IMR-90 (cell line): ENCODE measurements at places on chromosomes 16 and 17. TPM values are rescaled to one million over a fixed set of nuclear protein-coding genes. Genes with fewer than 3 reads are reported as not detected.

DNA sequence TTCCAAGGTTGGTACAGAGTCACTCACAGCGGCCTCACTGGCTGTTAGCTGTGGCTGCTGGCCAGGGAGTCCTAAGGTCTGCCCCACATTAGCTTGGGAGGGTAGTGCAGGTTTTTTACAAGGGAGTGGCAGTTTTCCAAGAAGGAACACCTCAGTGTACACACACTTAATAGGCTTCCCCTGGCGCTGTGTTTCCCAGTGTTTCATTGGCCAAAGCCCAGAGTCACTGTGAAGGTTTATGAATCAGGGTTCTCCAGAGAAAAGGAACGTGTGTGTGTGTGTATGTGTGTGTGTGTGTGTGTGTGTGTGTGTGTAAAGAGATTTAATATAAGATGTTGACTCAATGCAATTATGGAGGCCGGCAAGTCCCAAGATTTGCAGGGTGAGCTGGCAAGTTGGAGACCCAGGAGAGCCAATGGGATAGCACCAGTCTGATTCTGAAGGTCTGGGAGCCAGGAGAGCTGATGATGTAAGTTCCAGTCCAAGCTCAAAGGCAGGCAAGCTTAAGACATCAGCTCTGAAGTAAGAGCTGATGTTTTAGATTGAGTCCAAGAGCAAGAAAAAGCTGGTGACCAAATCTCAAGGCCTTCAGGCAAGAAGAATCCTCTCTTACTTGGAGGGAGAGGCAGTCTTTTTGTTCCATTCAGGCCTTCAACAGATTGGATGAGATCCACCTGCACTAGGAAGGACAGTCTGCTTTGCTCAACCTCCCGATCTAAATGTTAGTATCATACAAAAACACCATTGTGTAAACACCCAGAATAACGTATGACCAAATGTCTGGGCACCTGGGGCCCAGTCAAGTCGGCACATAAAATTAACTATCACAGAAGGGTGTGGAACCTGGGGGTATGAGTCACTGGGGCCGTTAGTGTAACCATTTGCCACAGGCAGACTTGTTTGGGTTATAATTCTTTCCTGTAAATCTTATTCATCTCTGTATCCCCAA, 206.8 kb downstream of the PRKCA start:
- H3K4me3 ChIP-seq: no peak overlapping the region
- DNase-seq: peak; percentile 90
- no peaks in the 10 kb centered on the region for H3K27me3 ChIP-seq
- H3K4me1 ChIP-seq: peaks cover 24% of the 10 kb centered on the region

- no peak overlapping the region for H3K27ac ChIP-seq
- H3K4me3 ChIP-seq: no peak overlapping the region
- H3K36me3 ChIP-seq: no peaks in the 10 kb centered on the region
- H3K4me1 ChIP-seq: no peaks in the 10 kb centered on the region
- DNase-seq: no peak
These were observed 507.1 kb downstream of the WWOX start for GRCh38 chr16:78606545-78606944.

Gene MYO15B
- total RNA-seq: 0.18 TPM in 1 of 2 replicates, not detected in the other

DNA sequence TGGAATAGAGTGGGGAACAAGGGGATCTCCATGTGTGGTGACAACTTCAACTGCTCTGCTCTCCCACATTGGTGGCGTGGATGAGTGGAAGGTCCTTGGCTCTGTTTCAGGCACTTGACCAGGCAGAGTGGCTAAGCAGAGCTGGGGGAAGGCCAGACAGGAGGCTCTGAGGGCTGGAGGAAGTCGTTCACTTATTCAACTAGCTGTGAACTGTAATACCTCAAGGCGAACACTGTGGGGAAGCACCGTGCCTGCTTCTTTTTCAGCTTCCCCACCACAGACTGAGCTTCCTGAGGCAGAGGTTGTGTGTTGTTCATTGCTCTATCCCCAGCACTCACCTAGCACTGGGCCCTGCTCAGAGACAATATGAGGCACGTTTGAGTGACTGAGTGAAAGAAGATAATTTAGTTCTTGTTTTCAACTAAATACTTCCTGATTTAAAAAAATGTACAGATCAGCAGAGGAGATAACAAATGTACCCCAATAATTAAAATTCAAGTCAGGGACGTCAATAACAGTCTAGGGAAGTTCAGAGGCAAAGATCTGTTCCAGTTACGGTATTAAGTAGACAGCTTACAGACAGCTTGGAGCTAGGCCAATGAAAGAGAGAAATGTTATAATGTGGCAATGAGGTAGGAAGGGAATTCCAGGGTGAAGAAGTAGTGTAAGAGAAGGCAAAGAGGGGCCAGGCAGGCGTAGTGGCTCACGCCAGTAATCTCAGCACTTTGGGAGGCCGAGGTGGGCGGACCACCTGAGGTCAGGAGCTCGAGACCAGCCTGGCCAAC, 34.7 kb downstream of the MYO18A start:
- H3K27me3 ChIP-seq: no peaks in the 10 kb centered on the region
- H3K4me1 ChIP-seq: peaks cover 22% of the 10 kb centered on the region
- H3K27ac ChIP-seq: no peak overlapping the region
- peak; percentile 84 for DNase-seq

DNA sequence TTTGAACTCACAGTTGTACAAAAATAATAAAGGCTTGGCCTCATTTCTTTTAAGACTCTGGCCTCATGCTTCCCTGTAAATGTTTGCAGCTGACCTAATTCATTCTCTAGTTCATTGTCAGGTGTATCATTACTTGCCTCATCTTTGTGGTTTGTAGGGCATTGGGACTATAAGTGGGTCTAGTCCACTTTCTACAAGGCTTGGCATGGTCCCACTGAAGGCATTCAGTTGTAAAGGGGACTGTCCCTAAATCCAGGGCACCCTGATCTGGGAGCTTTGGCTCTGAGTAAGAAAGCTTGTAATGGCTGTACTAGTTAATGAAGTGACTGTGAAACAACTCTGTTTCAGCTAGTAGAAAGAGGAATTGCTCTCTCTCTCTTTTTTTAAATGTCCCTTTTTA, 2.7 kb downstream of the KCTD2 start:
- H3K4me3 ChIP-seq: no peak overlapping the region
- H3K36me3 ChIP-seq: peaks cover 16% of the 10 kb centered on the region

Gene KIF19
- total RNA-seq: not detected in 2 replicates

Gene TBC1D3C
- not detected in 2 replicates for total RNA-seq

DNA sequence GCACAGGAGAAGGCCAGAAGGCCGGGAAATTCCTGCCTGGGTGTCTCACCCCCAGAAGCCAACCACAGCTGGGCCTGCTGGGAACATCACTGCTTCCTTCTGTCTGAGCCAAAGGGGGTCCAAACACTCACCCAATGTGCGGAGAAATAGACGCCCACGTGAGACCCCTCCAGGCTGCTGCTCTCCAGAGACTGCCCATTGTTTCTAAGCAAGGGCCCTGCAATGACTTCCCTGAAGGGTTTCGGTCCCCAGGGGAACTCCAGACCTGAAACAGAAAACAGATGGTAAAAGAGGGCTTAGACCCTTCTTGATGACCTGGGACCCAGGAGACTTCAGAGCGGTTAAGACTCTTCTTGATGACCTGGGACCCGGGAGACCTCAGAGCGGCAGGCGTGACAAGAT, 41.3 kb downstream of the MRM3 start:
- no peak for DNase-seq
- peaks cover 49% of the 10 kb centered on the region for H3K36me3 ChIP-seq
- no peak overlapping the region for H3K4me3 ChIP-seq
- H3K4me1 ChIP-seq: no peaks in the 10 kb centered on the region
- H3K27ac ChIP-seq: no peak overlapping the region

Gene ERCC4
- 10.0 and 19.2 TPM in 2 replicates for total RNA-seq

Gene ZG16B
- total RNA-seq: 0.28 and 0.54 TPM in 2 replicates

Gene RPAIN
- 28.7 and 40.0 TPM in 2 replicates for total RNA-seq

DNA sequence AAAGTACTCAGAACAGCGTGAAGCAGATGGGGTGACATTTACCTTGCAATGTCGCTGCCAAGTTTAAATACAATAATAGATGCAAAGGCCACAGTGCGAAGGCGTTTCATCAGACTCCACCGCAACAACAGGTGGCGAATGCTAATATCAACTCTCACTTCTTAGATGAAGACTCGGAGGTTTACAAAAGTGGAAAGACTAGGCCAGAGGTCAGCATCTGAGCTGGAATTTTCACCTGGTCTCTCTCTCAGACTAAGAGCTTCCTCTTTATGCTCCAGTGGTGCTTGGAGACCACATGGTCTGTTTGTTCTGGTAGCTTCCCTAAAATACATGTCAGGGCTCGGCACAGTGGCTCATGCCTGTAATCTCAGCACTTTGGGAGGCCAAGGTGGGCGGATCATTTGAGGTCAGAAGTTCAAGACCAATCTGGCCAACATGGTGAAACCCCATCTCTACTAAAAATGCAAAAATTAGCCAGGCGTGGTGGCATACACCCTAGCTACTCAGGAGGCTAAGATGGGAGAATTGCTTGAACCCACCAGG, 169.1 kb downstream of the XYLT1 start:
- no peak for DNase-seq
- H3K27ac ChIP-seq: no peak overlapping the region
- H3K4me1 ChIP-seq: no peaks in the 10 kb centered on the region

DNA sequence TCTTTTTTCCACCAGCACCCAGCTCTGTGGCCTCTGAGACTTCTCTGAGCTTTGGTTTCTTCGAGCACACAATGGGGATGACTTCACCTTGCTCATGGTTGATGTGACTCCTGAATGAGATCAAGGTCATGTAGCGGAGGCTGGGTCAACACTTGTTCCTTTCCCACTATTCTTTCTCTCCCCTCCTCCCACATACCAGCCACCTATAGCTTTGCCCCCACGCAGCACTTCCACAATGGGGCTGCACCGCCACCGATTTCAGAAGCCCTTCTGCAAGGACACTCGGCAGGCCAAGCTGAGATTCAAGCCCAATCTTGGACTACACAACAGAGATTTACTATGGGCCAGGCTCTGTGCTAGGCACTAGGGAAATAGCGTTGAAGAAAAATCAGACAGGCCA, 14.4 kb downstream of the TRIM25 start:
- no peaks in the 10 kb centered on the region for H3K27me3 ChIP-seq
- no peak for DNase-seq
- no peak overlapping the region for H3K4me3 ChIP-seq
- H3K4me1 ChIP-seq: peaks cover 5% of the 10 kb centered on the region; the same call in 1 of the 2 replicates
- H3K27ac ChIP-seq: no peak overlapping the region
- H3K36me3 ChIP-seq: peaks cover 73% of the 10 kb centered on the region

- H3K4me1 ChIP-seq: no peaks in the 10 kb centered on the region
- H3K27ac ChIP-seq: no peak overlapping the region
- no peak overlapping the region for H3K4me3 ChIP-seq
- no peaks in the 10 kb centered on the region for H3K36me3 ChIP-seq
These were observed 86.3 kb upstream of the GOT2 start for GRCh38 chr16:58820411-58820810.

GRCh38 chr17:62662855-62663254, 35.4 kb downstream of the MRC2 start:
- H3K27ac ChIP-seq: no peak overlapping the region
- no peak for DNase-seq
- H3K27me3 ChIP-seq: no peaks in the 10 kb centered on the region

DNA sequence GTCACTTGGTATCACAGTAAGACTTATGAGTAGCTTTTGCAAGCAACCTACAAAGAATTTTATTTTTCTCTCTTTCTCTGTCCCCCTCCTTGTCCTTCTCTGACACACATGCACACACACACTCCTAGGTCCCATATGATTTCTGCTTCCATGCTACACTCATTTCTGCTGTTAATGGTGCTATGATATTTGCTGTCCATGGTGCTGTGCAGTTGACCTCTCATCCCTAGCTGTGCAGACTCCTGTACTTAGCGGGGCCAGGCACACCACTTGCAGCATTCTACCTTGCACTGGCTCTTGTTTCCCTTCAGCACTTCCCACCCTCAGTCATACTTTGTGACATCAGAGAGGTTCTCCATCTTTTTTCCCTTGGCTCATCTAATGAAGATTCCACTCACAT, 158.9 kb upstream of the CNTNAP4 start:
- DNase-seq: no peak
- H3K27ac ChIP-seq: no peak overlapping the region
- H3K36me3 ChIP-seq: no peaks in the 10 kb centered on the region
- no peak overlapping the region for H3K4me3 ChIP-seq

DNA sequence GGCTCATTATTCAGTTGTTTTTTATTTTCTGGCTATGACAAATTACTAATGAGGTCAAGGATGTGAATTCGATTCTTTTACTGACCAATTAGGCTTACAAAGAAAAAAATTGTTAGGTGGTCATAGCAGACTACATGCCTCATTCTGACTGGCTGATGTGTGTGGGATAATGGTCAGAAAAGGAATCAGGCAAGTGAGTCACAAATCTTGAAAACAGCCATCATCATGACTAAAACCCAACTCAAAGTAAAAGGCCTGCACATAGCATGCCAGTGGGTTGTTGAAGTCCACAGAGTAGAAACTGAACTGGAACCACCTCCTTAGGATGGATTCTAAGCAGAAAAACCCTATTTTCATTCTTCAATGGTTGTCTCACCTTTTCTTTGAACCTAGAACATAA, 8.6 kb downstream of the RPGRIP1L start:
- peak; percentile 93 for DNase-seq
- no peak overlapping the region for H3K27ac ChIP-seq
- H3K36me3 ChIP-seq: no peaks in the 10 kb centered on the region
- H3K4me3 ChIP-seq: no peak overlapping the region
- no peaks in the 10 kb centered on the region; the same call in 1 of the 2 replicates for H3K4me1 ChIP-seq

- DNase-seq: no peak
- no peaks in the 10 kb centered on the region; the same call in 1 of the 2 replicates for H3K4me1 ChIP-seq
- H3K27ac ChIP-seq: no peak overlapping the region
- H3K4me3 ChIP-seq: no peak overlapping the region
These were observed 20.8 kb downstream of the UNC13D start for GRCh38 chr17:75823257-75824041.

Gene TP53TG3B
- total RNA-seq: not detected in 2 replicates

DNA sequence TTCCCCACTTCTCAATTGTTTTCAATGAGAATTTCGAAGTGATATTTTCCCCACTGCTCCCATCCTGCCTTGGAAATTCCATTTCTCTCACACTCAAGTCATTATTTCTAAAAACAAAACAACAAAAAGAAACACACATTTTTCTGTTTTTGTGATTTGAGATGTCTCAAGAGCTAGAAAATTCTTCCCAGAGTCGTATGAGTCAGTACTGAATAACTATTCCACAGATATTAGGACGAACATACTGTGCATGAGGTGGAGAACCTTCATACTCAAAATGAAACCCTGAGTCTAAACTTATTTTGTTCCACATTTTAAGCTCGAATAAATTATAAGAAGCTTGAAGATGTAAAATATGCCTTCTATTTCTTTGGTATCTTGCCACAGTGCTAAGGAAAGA, 204.6 kb downstream of the SLC39A11 start:
- no peaks in the 10 kb centered on the region for H3K36me3 ChIP-seq
- H3K27ac ChIP-seq: no peak overlapping the region
- H3K27me3 ChIP-seq: no peaks in the 10 kb centered on the region
- H3K4me1 ChIP-seq: no peaks in the 10 kb centered on the region
- H3K4me3 ChIP-seq: no peak overlapping the region
- peak; percentile 30 for DNase-seq

DNA sequence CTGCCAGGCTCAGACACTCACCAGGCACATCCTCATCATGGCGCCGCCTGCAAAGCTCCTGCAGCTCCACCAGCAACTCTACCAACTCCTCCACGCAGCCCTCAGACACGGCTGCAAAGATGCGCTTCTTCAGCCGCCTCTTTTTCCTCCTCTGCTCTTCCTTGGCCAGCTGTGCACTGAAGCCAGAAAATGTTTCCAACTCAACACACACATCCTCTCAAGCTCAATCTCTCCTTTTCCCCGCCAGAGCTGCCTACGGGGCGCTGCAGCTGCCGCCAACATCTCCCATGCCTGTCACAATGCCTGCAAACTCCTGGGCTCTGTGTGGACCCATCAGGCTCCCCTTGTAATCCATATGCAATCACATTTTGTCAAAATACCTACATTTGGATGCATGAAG, 14.2 kb downstream of the TRPV3 start:
- H3K27ac ChIP-seq: no peak overlapping the region
- peaks cover 18% of the 10 kb centered on the region; the same call in 1 of the 2 replicates for H3K27me3 ChIP-seq
- H3K4me1 ChIP-seq: no peaks in the 10 kb centered on the region
- no peaks in the 10 kb centered on the region for H3K36me3 ChIP-seq
- no peak for DNase-seq

Gene SCGB1C2
- not detected in 2 replicates for total RNA-seq
